Urinary bladder (tissue), 4 donors: ENCODE measurements at places on chromosomes 7 and 10. TPM values are rescaled to one million over a fixed set of nuclear protein-coding genes. Genes with fewer than 3 reads are reported as not detected.

EN2 gene
- total RNA-seq = not detected

BMPER gene
- 18.9 TPM for total RNA-seq

GRCh38 chr7:43199371-43200160 is 87.1 kb downstream of the HECW1 start:
- no peak for DNase-seq

DNA sequence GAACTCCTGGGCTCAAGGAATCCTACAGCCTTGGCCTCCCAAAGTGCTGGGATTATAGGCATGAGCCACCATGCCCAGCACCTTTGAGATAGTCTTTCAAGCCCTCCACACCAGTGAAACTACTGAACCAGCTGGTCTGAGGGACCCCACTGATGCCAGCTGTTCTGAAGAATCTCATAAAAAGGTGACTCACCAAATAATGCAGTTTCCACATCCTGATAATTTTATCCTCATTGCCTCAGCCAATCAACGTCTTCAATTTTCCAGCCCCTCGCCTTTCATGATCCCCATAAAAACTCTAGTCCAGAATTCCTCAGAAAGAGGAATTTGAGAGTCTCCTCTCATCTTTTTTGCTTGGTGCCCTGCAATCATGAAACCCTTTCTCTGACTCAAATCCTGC is 1691.6 kb upstream of the LRRTM3 start:
- DNase-seq = no peak

DNA sequence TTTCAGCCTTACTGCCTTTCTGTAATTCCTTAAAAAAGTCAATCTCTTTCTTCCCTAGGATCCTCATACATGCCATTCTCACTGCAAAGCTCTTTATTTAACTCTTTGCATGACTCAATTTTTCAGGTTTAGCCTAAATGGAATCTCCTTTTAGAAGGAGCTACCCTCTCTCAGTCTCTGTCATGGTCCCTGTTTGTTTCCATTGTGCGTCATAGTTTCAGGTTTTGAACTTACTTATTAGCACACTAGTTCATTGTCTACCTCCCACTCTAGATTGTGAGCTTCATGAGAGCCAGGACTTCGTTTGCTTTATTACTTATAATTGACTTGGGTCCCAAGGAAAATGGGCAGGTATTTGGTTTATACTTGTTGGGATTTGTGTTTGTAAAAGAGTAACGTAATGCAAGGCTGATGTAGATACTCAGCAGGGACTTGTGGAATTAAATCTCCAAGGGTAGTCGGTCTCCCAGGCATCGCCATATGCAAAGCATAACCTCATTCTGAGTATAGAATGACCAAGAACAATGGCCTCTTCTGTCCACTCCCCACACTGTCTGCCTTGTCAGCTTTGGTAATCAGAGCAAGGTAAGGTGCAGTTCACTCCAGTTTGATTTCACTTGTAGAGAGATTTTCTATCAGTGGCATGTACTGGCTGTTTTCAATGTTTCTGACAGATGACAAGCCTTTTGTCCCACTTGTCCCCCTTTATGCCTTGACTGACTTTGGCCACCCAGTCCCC is 252.0 kb downstream of the SORCS3 start:
- DNase-seq = no peak

GRCh38 chr10:106592396-106592795 is 572.1 kb downstream of the SORCS1 start:
- DNase-seq = no peak

DNA sequence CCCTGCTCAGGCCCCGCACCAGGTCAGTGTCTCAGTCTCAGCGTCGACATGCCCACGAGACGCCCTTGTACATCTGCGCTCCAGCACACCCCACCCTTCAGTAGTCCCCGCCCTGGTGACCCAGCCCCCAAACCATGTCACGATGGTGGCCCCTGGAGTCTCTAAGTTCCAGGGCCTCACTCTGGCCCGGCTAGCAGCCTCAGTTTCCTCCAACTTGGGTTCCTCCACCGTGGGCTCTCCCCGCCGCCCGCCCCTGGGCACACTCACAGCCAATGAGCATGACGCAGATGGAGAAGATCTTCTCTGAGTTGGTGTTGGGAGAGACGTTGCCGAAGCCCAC is 27.0 kb downstream of the KCNH2 start:
- no peak for DNase-seq

DNA sequence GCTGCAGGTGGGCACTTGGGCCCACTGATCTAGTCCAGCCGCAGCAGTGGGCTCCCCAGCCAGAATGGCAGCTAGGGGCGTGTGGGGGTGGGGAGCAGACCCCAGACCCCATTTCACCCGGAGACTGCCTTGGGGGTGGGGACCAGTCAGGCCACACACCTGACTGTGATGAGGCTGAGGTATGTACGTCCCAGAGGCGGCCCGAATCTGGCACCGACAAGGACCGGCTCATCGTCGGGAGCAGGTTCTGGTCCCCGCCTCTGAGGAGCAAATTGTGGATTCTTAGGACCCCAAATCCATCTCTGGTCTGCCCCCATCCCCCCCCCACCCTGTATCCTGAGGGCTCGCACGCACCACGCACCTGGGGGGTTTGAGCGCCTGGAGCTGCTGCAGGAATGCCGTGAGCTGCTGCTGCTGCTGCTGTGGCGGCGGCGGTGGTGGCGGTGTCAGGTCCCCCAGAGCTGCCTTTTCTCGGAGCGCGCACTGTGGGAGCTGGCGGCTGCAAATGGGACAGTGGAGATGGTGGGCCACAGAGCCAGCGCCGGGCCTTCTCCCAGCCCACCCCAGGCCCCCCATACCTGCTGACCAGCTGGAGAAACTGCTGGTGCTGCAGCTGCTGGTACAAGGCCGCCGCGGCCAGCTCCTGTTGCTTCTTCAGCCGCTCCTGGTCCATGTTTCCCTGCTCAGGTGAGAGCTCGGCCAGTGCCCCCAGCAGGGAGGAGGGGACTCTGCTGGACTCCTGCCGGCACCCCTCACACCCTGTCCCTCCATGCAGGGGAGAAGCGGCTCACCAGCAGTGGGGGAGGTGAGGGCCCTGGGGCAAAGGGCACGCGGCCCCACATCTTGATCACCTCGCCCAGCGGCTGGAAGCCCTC is 10.2 kb downstream of the GIGYF1 start:
- no peak for DNase-seq

PCGF5 gene
- 51.2 TPM for total RNA-seq

GRCh38 chr7:131655447-131655846 is 99.0 kb upstream of the PODXL start:
- DNase-seq = no peak

ANKRD7 gene
- 3.1 TPM for total RNA-seq

GRCh38 chr10:123673198-123673597 is 7.0 kb downstream of the GPR26 start:
- no peak for DNase-seq

- no peak for DNase-seq
Measured at GRCh38 chr7:115183431-115184057, 261.6 kb downstream of the MDFIC start.

- no peak for DNase-seq
Measured at GRCh38 chr10:54983255-54983654, 182.2 kb upstream of the PCDH15 start.
